ENCODE measurements at places on chromosomes 3 and 15.

DNA sequence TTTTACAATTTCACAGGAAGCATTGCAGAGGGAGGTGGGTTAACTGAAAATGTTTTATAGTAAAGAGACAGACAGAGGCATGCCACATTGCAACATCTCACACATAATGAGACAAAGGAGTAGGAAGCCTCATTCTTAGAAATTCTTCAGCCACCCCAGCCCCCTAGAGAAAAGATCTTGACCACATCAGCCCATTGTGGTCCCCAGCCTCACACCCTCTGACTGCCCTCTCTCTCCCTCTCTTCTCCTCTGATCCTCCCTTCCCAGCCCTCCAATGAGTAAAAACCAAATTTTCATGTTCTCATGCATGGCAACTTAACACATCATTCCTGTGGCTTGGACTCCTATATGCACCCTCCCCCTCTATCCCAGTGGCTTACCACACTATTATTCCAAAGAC is 174.1 kb downstream of the UACA start:
- DNase-seq: no peak

DNA sequence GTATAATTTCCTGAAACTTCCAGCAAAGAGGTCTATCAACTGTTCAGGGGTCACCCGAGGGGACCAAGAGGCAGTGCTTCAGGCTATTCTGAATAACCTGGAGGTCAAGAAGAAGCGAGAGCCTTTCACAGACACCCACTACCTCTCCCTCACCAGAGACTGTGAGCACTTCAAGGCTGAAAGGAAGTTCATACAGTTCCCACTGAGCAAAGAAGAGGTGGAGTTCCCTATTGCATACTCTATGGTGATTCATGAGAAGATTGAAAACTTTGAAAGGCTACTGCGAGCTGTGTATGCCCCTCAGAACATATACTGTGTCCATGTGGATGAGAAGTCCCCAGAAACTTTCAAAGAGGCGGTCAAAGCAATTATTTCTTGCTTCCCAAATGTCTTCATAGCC is 6.8 kb downstream of the GCNT3 start:
- no peak for DNase-seq

DNA sequence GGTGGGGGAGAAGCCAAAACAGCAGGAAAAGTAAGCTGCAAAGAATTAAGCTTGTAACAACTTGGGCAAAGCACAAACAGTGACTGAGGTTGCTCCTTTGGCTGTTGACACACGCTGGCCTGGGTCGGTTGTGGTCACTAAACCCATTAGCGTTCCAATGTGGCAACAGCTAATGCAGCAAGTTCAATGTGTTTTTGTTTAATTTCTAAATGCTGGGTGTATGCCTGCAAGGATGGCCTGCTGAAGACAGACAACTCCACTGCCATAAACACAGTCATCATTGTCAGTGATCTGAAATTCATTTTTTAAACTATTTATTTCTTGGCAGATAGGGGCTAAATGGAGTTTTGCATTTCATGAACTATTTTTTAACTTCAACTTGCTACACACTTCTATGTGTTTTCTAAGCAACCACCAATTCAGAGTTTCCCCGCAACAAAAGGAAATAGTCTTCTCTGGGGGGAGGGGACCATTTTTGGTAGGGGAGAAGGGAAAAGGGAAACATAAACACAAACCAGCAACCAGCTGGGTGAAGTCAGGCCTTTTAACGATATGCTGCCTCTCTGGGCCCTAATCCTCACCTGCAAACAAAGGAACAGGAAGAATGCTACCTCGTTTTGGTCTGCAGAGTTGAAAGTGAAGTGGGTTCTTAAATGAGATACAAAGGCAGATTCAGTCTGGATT is 34.8 kb upstream of the WNT5A start:
- DNase-seq: no peak

DNA sequence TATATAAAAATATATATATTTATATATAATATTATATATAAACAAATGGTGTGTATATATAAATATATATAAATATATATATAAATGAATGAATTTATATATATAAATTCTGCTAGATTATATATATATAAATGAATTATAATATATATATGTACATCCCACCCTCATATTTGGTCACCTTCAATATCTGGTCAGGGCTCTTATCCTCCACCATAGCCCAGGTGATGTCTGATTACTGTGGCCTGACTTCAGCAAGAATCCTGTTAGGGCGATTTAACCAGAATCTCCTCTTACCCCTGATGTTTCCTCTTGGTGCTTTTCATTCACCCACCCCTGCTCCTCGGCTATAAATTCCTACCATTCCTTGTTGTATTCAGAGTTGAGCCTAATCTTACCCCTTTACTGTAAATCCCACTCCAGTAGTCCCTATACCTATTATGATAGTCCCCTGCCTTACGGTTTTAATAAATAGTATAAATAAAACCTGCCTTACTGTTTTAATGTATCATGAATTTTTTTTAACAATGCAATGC is 439.6 kb downstream of the PLOD2 start:
- DNase-seq: no peak

DNA sequence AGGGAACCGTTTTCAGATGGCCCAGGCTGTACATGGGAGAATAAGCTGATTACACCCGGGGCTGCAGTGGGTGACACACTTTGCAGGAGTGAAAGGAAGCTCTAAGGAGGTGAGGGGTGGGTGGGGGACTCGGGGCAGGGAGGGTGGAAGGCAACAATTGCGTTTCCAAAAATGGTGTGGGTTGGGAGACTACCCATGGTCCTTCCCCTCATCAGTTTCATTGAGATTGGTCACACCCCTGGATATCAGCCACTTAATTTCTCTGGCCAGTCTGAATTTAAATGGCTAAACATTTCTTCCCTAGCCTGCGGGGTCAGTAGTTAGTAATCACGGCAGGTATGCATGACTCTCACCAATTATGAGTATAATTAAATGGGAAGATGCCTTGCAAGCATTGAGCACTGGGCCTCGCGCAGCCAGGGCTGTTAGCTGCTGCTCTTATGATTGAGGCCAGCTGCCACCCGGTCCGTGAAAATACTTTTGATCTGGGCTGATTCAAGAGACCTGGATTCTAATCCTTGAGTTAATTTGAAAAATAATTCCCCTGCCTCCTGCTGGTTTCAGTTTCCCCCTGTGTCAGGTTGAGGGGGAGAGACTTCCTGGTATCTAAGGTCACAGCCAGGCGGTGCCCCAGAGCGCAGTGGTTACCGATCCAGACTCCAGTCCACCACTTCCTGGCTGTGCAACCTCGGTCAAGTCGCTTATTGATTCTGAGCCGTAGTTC is 23.3 kb downstream of the SLC6A6 start:
- peak; percentile 74 for DNase-seq

- no peak for DNase-seq
These were observed 8.2 kb downstream of the ALG3 start for GRCh38 chr3:184240384-184241140.

DNA sequence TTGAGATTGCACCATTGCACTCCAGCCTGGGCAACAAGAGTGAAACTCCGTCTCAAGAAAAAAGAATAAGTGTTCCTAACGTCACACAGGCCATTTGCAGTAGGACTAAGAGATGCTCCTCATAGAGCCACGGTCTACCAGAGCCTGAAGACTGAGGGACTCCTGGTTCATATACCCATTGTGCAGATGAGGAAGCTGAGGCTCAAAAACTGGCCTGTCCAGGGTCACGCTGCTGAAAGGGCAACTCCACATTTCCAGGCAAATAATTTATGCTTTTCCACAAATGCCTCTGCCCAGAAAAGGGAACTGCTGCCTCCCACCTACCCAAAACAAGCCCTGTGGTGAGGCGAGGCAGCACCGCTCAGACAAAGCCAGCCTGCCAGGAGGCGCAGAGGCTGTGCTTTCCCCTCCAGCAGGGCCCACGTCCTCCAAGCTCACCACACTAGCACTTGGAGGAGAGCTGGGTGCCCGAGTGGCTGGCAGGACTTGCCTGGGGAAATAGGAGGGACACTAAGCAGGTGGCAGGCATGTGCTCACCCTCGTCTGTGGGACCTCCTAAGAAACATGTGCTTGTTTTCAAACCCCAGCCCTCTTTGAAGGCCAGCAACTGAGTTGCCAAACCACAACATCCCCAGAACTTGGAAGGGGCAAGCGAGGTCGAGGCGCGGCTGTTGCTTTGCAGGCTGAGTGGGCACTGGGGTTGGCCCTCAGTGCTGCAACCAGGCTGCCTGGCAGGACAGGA is 195.6 kb downstream of the XXYLT1 start:
- no peak for DNase-seq

DNA sequence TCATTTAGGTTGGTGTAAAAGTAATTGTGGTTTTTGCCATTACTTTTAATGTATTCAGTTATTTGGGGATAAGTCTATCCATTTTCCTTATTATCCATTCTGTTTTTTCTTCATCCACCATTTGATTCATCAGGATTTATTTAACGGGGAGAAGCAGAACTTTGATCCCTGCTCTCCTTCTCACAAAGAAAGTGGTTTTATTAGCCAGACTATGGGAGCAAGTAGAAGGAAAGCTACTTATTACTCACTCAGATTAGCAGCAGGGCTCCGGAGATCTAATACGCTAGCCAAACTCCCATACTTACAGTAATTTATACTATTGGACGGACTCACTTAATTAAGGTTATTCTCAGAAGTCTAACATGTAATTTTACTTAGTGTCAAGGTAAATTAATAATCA is 14.7 kb upstream of the TMEM87A start:
- no peak for DNase-seq

DNA sequence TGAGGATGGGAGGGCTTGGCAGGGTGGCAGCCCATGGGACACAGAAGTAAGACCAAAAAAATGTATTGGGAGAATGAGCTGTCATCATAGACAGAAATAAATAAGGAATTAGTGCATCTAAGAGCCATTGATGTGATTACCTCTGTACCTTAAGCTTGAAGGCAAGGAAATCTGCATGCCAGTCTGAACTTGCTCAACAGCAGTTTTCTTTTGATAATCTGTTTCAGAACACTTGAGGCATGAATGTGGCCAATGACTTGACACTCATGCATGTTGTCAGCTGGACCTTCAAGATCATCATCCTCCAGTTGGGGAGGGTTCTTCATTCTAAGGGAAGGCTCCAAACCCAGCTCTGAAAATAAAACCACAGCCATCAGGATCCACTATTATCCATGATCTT is 148.5 kb downstream of the DCLK3 start:
- DNase-seq: no peak

DNA sequence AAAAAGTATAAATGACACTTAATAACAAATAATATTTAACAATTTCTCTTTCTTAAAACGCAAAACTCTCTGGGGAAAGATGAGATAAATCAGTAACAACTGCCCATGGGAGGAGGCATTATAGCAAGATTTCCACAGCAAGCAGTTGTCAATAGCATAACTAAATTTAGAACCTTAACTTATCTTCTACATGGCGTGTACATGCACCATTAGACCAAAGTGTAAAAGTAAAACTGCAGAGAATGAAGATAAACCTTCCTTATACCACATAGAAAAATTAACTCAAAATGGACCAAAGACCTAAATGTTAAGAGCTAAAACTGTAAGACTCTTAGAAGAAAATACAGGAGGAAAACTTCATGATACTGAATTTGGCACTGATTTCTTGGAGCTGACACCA is 39.9 kb downstream of the MYO5A start:
- no peak for DNase-seq

All from B cell (primary cell).